ENCODE measurements at places on chromosomes 11 and 22.

DNA sequence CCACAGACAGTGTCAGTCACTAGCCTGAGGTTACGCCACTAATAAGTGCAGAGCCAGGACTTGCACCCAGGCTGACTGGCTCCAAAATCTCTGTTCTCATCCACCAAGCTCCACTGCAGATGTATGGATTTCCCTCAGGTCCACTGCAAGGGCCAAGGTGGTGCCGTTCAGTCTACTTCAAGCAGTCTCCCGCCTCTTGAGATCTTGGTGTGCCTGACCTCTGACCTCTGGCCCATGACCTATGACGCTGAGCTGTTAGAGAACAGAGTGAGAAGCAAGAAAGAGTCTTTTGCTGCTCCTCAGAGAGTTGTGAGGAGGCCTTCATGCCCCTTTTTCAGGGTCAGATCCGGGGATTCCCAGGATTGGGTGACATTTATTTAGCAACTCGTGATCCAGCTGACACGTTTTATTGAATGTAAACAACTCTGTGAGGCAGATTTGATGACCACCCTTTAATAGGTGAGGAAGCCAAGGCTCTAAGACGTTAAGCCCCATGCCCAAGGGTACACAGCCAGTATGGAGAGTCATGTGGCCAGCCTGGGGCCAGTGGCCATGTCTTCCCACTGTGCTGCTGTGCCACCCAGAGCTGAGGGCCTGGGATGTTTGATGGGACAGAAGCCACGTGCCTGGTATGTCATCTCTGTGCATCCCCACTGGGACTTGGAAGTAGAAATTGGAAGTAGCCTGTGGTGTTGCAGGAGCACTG lies 25.2 kb downstream of the DCPS start:
- no peak for DNase-seq

DNA sequence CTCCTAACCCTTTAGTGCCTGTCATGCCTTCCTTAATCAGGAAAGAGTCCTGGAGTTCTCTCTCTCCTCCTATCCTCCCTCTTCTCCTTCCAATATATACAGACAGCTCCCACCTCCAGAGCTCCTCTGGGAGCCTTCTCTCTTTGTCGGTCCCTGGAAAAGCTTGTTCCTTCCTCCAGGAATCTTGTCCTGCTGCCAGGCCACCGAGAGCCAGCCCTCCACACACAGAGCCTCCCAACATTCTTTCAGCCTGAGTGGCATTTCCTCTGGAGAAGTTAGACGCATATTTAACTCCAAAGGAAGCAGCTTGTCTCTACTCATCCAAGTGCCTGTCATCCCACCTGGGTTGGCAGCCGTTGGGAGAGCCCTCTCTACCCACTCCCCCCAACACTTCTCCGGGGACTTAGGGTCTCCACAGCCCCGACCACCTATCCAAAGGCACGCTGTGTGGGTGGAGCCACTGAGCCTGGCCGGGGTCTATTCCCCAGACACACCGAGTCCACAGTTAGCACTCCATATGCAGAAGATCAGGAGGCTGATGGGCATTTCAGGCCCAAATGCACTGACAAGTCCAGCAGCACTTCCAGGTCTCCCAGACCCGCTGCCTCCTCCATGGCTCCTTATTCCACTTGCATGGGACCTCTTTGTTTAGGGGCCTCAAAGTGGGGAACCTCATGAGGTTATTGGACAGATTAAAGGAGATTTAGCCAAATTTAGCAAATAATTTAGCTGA lies 31.1 kb downstream of the DKK3 start:
- DNase-seq, result peak; percentile 33

GRCh38 chr11:75341612-75342011 lies 9.8 kb downstream of the ARRB1 start:
- no peak for DNase-seq

GRCh38 chr11:118705111-118705741 lies 25.8 kb upstream of the TREH start:
- no peak for DNase-seq

DNA sequence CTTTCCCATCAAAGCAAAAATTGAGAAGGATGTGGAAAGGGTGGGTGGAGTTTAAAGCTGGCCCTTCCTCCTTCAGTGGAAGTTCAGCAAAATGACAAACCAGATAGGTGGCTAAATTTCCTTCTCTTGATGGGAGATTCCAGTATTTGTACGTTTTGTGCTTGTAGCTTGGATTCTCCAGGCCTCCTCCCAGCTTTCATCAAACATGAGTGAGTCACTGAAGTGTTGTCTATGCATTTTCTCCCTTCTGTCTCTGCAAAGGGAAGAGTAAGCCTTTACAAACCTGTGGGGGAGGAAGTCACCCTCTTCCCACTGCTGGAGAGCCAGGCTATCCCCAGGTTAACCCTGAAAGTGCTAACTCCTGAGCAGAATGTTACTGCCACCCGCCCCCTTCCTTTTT lies 6.4 kb downstream of the MARK2 start:
- DNase-seq, result no peak

DNA sequence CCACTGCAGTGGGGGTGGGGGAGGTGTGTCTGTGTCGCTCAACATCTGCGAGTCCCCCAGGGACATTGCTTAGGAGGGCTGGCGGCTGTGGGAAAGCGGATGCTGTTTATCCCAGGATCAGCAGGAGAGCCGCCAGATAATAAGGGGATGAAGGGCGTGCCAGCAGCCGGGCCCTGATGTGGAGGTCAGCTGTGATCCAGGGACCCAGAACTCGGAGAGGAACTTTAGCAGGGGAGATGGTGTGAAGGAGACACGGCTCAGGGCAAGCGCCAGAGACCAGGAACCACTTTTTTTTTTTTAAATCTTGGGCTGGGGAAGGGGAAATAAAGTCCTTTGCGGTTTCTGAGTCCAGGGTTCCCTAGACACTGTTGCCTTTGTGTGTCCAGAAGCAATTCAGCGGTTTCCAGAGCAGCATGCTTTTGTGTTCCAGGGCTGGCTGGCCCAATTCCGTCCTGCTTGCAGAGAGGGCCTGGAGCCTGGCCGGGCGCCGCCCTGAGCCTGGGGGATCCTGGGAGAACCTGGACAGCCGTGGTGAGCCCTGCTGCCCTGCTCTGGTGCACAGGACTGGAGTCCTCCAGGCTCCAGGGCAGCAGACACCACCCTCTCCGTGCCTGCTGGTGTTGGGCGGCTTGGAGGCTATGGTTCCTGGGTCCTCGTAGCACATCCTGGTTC lies at the start of gene GRAMD4:
TSS of gene GRAMD4 (plus strand) at position 557 of the 672 bp plus-strand sequence. CDS start 6,414 bp downstream, outside the sequence.
- no peak for DNase-seq

- DNase-seq, result no peak
These were observed 27.9 kb upstream of the MOB2 start for GRCh38 chr11:1514336-1515061.

GRCh38 chr11:72851726-72852125 lies 37.5 kb downstream of the ATG16L2 start:
- DNase-seq, result no peak

DNA sequence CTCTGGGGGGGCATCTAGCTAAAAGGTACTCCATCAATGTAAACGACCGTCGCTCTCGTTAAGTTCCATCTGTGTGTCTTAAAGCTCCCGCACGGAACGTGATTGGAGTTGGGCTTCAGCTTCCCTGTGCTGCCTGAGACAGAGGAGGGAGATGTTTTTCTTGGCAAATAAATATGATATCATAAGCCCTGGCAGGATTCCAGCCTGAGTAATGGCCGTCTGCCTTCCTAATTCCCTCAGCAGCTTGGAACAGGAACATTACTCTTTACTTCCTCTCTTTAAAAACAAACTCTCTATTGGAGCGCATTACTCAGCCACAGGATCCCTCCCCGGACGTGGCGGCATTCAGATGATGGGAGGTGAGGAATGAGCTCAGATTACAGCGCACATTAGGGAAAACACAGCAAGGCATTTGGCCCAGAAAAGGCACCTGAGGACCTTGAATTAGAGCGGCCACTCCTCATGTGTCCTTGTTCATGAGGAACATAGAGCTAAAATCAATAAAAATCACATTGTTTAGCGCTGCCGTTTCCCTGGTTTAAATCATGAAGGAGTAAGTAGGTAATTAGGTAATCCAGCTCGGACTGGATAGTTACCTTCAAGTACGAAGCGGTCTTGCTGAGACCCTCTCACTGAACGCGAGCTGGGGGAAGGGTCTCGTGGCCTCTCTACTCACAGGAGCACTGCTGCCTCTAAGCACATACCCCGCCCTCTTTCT lies 230.4 kb downstream of the ST3GAL4 start:
- peak; percentile 71 for DNase-seq

GRCh38 chr11:34487430-34487829 lies 26.2 kb downstream of the ELF5 start:
- DNase-seq, result no peak

DNA sequence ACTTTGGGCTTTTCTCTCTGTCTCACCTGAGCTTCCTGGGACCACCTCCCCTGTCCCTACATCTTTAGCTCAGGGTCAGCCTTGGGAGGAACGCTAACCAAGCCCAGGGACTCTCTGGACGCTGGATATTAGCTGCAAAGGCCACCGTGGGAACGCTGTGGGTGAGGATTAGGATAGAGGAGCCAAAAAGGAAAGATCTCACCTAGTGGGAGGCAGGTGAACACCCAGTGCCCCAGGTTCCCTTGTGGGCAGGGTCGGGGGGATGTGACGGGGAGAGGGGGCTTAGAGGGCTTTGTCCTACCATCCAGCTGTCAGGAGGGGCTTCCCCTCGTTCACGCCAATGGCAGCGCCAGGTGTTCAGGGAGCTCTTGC lies 50.2 kb downstream of the LINC01488 start:
- no peak for DNase-seq

DNA sequence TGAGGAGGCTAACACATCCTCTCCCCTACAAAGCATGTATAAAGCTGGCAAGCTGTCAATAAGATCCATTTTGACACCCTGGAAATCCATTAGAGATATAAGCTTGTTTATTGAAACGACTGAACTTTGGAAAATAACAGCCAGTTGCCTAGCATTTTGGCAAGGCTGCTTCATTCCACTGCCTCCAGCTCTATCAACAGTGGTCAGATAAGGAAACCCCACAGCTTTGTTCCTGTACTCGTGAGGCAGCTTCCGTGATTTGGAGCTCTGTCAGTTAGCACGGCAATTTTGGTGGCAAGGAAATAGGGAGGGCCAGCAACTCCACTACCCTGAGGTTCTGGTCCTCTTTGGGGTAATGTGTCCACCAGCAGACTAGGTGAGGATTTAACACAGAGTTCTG lies 2.0 kb upstream of the OR51S1 start:
- no peak for DNase-seq

- DNase-seq, result no peak
These were observed 41.3 kb upstream of the HSD17B12 start for GRCh38 chr11:43639224-43639623.

DNA sequence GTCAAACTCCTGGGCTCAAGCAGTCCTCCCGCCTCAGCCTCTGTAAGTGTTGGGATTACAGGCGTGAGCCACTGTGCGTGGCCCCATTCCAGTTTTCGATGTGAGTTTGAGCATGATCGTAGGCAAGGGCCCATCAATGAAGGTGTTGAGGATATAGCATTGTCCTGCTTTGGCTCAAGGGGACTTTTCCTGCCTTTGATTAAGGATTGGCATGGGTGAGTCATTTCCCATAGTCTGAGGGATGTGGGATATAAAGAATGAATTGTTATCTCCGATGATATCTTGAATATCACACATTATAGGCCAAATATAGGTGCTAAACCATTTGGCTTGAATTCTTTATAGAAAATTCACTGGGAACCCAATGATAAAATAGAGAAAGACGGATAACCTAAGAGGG lies 30.4 kb downstream of the STIM1 start:
- no peak for DNase-seq

DNA sequence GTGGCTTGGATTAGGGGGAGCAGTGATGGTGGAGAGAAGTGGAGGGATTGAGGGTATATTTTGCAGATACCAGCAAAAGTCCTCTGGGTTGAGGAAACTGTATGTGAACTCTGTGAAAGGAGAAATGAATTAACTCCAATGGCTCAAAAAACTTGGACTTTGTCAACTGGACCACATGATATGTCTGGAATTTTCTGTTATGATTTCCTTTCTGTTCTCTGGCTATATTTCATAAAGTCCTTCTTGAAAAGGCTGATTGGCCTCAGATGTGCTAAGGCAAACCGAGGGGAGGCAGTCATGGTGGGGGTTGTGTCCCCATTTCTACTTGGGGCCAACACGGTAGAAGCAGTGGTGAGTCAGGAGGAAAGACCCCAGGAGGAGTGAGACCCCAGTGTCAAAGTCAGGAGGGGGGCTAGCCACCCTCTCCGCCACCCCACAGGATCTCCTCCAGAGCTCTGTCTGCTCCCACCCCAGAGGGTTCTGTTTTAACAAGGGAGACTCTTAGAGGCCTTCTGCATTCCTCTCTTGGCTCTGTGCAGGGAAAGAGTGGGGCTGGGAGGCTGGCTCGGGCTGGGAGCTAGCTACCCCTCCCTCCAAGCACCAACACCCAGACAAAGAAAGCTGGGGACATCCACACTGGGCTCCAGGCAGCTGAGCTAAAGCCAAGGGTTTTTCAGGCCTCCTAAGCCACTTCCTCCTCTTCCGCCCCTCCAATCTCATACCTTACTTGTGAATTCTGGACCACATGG lies 13.8 kb downstream of the CHRDL2 start:
- DNase-seq, result no peak

- peak; percentile 13 for DNase-seq
These were observed 455.0 kb downstream of the BRD1 start for GRCh38 chr22:49372530-49373288.

GRCh38 chr11:1054143-1055108 lies 17.9 kb upstream of the MUC6 start:
- DNase-seq, result no peak

- DNase-seq, result no peak
These were observed 288.1 kb upstream of the SORL1-AS1 start for GRCh38 chr11:121740902-121741301.

GRCh38 chr11:47587039-47587716 lies 700 bp downstream of the FAM180B start:
- no peak for DNase-seq

All from NT2/D1 (cell line).